ENCODE measurements at places on chromosomes 7 and 10.

DNA sequence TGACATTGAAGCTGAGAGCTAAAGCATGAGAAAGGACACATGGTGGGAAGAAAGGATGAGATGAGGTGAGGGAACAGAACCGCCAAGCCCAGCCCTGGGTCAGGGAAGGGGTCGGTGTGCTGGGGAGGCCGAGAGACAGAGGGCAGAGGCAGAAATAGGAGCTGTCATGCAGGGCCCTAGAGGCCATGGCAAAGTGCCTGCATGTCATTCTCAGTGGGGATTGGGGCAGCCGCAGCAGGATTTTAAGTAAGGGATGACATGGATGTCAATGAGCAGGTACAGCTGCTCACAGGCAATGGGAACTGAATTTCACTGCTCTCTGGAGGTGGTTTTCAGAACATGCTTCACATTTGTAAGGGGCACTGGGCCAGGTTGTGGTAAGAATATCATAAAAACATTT lies 227.4 kb downstream of the RAB11FIP2 start:
- DNase-seq, result no peak

- no peak for DNase-seq
These were observed 473.5 kb upstream of the AKR1E2 start for GRCh38 chr10:4352414-4352961.

DNA sequence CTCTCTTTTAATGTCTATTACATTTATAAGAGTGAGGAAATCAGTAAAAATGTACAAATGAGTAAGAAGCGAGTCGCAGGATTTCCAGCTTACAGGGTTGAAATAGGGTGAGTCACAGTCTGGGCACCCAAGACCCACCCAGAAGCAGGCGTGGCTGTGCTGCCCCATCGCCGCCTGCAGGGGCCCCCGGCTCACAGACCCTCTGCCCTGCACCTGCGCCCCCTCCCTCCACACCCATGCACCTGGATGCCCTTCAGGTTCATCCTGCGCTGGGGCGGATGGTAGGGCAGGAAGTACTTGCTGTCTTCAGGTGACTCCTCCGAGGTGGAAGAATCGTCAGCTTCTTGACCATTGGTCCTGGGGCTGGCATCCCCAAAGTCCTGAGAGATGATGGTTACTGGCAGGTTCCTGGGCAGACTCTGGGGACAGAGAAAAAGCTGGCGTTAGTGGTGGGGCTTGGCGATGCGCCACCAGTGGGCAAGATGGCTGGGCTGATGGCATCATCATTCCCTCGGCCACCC lies 90.2 kb upstream of the GNA12 start:
- peak; percentile 65 for DNase-seq

DNA sequence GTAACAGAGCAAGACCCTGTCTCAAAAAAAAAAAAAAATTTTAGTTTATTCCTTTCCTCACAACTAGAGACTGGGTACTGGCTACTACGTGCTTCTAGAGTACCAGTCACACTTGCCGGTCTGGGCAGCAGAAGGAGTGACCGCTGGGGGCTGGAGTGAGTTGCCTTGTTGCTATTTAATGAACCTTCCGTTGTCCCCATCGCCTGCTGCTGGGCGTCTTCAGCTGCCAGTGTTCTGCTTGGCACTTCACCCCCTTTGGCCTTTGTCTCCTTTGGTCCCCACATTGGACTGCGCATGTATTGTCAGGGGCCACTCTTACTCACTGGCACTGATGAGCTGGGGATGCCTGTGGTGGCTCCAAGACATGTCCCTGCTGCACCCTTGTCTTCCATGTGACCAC lies 110.6 kb downstream of the CLEC2L start:
- DNase-seq, result no peak

GRCh38 chr7:98251601-98252424 lies at the start of gene TECPR1:
TECPR1 (minus strand) TSS chr7:98252232; CDS start chr7:98246146, 6,086 bp downstream.
- DNase-seq, result peak; percentile 100

DNA sequence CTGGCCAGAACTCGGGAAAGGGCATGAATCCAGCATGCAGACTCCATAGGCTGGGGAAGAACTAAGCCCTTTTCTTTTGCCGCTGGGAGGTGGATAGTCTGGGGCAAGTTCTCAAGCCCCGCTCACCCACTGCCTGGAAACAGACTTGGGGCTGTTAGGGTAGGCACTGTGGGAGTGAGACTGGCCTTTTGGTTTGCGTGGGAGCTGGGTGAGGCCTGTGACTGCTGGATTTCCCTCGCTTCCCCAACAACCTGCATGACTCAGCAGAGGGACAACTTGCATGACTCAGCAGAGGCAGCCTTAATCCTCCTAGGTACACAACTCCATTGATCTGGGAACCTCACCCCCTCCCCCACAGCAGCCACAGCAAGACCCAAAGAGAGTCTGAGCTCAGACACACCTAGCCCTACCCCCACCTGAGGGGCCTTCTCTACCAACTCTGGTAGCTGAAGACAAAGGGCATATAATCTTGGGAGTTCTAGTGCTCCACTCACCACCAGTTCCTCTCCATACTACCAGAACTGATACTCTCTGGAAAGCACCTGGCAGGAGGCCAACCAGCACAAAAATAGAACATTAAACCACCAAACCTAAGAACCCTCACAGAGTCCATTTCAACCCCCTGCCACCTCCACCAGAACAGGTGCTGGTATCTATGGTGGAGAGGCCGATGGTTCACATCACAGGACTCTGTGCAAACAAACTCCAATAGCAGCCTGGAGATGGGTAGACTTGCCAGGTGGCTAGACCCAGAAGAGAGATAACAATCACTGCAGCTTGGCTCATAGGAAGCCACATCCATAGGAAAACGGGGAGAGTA lies 81.4 kb upstream of the LAMB4 start:
- no peak for DNase-seq

GRCh38 chr10:132178672-132179545 lies 7.8 kb upstream of the DPYSL4 start:
- no peak for DNase-seq

DNA sequence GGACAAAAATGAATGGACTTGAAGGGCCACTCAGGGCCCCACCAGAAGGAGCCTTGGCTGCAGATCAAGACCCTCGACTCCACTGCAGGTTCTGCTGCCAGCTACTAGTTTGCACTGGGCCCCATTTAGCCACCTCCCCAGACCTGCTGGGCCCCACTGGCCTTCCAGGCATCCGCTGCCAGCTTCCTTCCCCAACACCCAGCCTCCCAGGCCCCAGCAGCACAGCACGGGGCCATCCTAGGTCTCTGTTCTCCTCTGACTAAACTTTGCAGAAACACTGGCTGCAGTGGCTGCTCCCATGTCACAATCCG lies 277.4 kb upstream of the KLF14 start:
- DNase-seq, result no peak

- no peak for DNase-seq
These were observed 570 bp downstream of the TBC1D12 start for GRCh38 chr10:94402843-94403379.

DNA sequence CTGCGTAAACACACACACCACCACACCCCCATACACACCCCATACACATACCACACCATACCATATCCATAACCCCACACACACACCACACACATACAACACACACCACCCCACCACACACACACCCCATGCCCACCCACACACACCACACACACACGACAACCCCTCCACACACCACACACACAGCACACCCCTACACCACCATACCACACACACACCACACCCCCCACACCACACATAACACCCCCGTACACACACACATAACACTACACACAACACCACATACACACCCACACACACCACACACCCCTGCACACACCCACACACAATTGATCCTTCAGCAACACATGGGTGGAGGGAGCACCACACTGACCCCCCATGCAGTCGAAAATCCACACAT lies 50.3 kb upstream of the BMS1 start:
- no peak for DNase-seq

DNA sequence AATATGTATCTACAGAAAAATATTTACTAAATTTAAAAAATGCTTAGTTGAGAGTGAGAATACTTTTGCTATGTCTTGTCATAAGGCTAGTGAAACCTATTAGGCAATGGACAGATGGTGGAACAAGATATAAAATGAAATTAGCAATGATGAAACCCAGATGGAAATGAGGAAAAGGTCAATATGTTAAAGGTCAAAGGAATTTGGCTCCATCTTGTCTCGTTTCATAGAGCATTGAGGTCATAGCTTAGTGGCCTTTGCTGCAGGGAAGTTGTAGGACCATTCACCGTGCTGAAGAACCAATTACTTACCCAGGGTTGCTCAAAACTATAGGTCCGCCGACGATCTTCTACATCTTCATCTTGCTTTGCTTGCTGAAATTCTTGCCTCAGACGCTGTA lies 683.9 kb downstream of the PARD3 start:
- no peak for DNase-seq

DNA sequence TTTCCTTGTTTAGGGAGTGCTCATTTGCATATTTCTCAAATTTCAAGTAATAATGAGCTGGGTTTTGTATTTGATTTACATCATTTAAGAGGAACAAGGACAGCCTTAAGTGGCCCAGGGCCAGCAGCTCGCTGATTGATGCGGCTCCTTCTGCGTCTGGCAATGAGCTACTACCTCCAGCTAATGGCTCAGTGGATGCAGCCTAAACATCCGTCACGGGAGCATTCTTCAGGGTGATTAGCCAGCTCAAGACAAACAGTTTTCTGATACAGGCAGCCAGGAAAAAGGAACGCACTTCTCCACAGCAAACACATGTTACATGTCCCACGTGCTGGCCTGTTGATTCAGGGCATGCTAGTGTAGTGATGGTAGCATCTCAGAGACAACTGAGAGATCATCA lies 169.3 kb upstream of the TCERG1L start:
- DNase-seq, result no peak

DNA sequence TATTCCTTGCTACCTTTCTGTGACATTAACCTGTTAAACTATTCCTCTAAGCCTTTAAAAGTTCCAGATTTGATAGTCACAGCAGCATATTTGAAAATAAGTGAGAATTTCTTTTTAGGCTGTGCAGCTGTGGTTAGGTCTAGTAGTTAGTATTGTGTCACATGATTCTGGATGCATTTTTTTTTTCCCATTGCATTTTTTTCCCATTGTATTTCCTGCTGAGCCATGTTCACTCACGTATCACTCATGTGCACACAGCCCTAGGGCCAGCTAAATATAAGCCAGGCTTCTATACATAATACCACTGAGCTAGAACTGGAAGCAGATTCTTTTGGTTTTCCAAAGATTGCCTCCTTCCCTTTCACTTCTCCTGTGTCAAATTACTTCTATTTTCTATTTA lies 37.4 kb downstream of the DNAJC9 start:
- DNase-seq, result no peak

DNA sequence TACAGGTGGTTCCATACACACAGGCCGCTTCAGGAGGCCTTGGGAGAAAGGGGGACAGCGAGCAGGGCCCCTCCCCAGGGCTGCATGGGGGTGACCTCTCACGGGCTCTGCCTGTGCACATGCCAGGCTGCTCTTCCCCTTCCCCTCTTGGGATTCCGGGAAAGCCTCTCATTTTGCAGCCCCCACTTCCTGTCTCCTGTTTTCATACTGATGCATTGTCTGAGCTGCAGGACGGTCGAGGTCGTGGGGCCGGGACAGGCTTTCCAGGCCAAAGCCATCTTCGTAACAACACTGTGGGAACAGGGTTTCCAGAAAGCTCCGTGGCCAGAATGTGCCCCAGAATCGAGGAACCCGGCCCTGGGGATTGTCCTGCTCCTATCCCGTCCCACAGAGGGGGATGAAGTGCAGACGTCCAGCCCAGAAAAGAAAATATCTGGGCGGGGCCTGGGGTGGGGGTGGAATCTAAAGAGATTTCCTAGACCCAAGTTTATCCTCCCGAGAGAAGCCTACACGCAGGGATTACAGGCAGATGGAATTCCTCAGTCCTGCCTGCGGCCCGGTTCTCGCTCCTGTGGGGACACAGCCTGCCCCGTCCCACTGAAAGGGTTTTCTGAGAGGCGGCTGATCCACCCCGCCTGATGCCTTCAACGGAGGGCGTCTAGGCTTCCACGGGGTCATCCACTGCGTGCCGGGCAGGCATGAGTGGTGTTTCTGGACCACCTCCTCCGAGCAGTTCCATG lies 29.5 kb upstream of the DNAAF5 start:
- peak; percentile 88 for DNase-seq

DNA sequence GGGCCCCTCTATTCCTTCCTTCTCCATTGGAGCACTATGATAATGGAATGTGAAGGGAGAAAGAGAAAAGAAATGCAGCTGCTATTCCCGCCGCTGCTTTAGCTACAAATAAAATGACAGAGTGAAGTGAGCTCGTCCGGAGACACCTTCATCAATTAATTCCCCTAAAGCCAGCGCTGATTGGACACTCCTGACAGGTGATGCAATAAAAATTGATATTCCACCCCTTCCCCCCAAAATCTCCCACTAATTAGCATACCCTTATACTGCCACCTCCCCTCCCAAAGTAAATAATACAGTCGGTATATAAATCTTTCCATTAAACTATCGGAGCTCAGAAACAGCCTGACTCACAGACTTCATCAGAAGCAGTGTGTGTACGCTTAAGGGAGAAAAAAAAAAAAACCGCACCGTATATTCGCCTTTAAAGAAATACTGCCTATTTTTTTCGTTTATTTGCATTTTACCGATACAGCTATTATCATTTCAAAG lies 7.3 kb downstream of the SKIDA1 start:
- DNase-seq, result no peak

DNA sequence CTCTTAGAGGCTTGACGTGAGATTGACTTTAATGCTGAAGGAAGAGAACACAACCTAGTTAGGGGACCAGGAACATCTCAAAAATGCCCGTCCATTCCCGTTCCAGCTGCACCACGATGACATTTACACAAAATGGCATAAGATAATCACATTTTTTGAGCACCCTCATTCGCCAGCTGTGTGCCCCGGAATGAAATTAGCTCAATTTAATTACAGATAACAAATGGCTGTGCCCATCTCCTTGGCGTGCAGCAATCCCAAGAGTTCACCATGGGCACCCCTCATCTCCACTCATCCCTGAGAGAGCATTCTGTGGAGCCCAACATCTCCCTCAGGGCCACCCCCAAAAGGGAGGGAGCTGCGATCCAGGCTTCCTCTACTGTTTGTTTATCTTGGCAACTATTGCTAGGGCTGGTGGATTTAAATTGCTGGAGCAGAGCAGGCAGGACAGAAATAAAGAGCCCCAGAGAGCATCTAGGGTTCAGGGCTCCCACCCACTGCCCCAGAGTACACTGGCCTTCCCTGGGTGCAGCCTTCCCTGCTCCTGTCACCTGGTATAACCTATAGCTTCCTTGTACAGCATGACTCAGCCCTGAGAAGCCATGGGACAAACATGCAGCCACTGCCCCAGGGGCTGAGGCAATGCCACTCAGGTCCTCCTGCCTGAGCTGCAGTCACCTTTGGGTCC lies 263.5 kb downstream of the ZEB1 start:
- DNase-seq, result no peak

Data from mesenteric fat pad (tissue), 1 donor.